ENCODE measurements at places on chromosomes 2 and 18. TPM values are rescaled to one million over a fixed set of nuclear protein-coding genes. Genes with fewer than 3 reads are reported as not detected.

DNA sequence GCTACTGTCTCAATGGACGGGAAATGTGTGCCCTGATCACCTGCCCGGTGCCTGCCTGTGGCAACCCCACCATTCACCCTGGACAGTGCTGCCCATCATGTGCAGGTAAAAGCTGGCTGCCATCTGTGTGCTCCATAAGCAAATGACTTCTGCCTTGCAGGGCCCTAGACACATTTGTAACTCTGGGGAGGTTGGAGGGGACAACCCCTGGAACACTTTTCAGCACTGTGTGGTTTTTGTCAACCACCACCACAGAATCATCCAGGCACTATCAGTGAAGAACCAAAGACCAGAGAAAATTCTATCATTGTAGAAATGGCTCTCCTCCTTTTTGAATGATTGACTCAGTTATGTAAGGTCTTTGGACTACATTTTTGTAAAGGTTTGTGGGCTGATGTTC, 84.3 kb downstream of the FEZ2 start:
- H3K27ac ChIP-seq: no peak overlapping the region
- no peaks in the 10 kb centered on the region for H3K27me3 ChIP-seq
- H3K4me3 ChIP-seq: no peak overlapping the region
- DNase-seq: no peak
- peaks cover 20% of the 10 kb centered on the region for H3K36me3 ChIP-seq

DNA sequence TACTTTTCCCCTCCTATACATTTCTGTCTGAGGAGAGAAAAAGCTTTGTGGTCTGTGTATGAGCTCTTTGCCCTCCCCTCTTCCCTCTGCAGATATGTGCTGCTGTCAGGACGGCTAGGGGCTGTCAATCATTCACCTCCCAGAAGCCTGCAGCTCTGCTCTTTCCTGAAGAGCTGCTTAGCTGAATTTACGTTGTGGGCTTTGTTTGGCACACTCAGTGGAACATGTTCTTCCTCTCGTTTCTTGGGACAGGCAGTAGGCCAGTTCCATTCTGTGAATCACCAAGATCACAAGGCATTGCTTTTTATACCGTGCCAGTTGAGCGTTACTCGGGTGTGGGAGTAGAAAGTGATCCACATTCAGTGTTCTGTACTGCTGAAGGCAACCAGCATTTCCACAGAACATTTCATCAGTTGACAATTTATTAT, 136.7 kb downstream of the LAMA3 start:
- no peaks in the 10 kb centered on the region for H3K27me3 ChIP-seq
- H3K4me3 ChIP-seq: no peak overlapping the region
- H3K27ac ChIP-seq: peak overlapping the region; percentile 75
- no peaks in the 10 kb centered on the region for H3K36me3 ChIP-seq

DNA sequence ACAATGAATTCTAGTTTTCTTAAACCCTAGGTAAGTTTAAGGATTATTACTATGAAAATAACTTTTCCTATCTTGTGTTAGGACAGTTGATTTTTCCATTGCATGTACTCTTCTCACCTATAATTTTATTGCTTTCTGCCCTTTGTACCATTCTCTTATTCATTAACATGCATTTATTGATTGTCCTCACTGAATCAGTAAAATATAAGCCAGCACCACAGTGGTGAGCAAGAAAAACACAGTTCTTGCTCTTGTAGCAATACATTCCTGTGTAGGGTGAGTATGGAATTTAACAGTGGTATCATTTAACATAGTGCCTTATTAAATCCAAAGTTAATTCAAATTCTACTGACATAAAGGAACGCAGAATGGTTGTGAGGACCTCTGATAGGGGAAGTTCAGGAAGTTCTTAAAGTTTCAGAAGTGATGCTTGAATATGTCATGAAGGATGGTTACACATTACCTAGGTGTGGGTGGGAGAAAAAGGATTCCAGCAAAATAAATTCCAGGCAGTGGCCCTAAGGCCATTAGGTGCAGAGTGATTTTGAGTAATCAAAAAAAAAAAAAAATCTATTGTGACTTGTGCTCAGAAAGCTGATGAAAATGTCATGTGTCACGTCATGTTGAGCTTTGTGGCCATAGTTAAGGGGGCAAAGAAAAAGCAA, 104.7 kb upstream of the DSEL start:
- no peaks in the 10 kb centered on the region for H3K36me3 ChIP-seq
- DNase-seq: no peak

DNA sequence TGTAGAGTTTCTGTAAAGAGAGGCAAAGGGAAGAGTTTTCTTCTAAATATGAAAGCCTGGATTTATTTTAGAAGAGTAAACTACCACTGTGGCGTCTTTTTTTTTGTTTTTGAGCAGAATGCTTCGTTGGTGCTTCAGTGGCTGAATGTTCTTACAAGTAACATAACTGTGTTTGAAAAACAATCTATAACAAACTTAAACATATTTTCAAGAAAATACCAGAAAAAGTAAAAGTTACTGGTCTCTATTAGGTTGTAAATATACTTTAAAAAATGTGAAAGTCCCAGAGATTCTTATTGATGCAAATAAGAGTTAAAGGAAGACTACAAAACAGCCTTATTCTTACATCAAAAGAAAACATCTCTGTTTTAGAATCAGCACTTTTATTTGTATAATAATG, 76.2 kb downstream of the NEB start:
- H3K4me3 ChIP-seq: no peak overlapping the region
- no peaks in the 10 kb centered on the region for H3K27me3 ChIP-seq
- DNase-seq: no peak
- no peaks in the 10 kb centered on the region for H3K4me1 ChIP-seq
- no peaks in the 10 kb centered on the region for H3K36me3 ChIP-seq
- H3K27ac ChIP-seq: no peak overlapping the region

CTAGE1 gene
- not detected for polyA plus RNA-seq

DNA sequence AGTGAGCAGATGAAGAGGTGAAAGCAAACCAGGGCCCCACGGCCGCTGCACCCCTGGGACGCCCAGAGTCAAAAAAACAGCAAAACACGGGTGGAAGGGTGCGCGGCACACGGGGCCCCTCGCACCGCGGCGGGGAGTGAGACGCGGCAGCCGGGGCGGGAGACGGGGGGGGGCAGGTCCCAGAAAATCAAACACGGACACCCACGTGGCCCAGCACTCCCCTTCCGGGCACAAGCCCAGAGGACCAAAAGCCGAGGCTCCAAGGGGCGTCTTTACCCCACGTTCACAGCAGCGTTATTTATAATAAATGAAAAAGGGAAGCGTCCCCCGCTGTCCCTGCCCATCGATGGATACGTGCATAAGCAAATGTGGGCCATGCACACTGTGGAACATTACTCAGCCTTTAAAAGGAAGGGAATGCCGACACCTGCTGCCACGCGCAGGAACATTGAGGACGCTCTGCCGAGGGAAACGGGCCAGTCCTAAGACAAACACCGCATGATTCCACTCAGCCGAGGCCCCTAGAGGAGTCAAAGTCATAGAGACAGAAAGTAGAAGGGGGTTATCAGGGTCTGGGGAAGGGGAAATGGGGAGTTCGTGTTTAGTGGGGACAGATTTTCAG, 677 bp upstream of the COPS9 start:
- no peak for DNase-seq
- H3K36me3 ChIP-seq: peaks cover 11% of the 10 kb centered on the region
- H3K27me3 ChIP-seq: no peaks in the 10 kb centered on the region
- H3K27ac ChIP-seq: peak overlapping the region; percentile 78
- H3K4me1 ChIP-seq: no peaks in the 10 kb centered on the region

- H3K27ac ChIP-seq: no peak overlapping the region
- no peak for DNase-seq
- no peaks in the 10 kb centered on the region for H3K4me1 ChIP-seq
- no peaks in the 10 kb centered on the region for H3K27me3 ChIP-seq
- no peaks in the 10 kb centered on the region for H3K36me3 ChIP-seq
- H3K4me3 ChIP-seq: no peak overlapping the region
These were observed 76.5 kb upstream of the HAAO start for GRCh38 chr2:42868874-42869273.

IL1F10 gene
- polyA plus RNA-seq: not detected

CABYR gene
- polyA plus RNA-seq: not detected

BCS1L gene
- polyA plus RNA-seq: 20.4 TPM

DNA sequence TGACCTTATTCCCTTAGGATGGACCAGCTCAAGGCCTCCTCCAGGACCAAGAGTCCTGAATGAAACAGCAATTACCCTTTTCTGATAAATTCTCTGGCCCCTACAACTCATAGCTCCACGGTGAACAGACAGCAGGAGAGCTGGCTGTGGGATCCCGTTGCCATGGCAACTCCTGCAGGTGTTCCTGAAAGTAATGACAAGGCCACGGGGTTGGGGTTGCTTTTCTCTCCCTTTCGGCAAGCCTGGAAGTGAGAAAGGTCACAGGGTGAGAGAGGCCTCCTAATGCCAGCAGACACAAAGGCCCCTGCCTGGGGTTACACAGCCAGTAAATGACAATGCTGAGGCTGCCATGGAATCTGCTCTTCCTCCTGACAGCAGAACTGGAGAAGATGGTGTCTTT, 403.0 kb downstream of the NBAS start:
- H3K4me3 ChIP-seq: no peak overlapping the region
- H3K27me3 ChIP-seq: no peaks in the 10 kb centered on the region
- H3K4me1 ChIP-seq: no peaks in the 10 kb centered on the region
- no peaks in the 10 kb centered on the region for H3K36me3 ChIP-seq
- H3K27ac ChIP-seq: no peak overlapping the region

DNA sequence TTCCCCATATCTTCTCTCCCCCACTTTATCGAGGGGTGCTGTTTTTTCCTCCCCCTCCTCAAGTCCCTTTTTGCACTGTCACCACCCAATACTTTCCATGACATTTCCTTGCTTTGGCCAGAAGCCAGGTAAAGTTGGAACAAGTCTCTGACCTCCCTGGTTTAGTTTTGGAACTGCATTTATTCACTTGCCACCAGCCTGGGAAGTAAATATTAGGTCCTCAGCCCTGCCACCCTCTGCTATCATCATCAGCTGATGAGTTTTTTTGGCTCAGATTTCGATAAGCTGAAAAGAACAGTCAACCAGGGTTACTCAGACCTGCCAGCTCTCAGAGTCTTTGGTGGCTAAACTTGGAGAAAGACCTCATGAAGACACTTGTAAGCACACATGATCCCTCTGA, 47.0 kb downstream of the DHRS9 start:
- no peak overlapping the region for H3K27ac ChIP-seq
- H3K36me3 ChIP-seq: no peaks in the 10 kb centered on the region
- H3K4me1 ChIP-seq: no peaks in the 10 kb centered on the region
- no peak for DNase-seq

NHEJ1 gene
- polyA plus RNA-seq: 50.2 TPM

ANO7 gene
- polyA plus RNA-seq: 7.8 TPM

MAPRE3 gene
- polyA plus RNA-seq: 32.1 TPM

GRCh38 chr2:37552339-37552738, 119.1 kb downstream of the CDC42EP3 start:
- no peaks in the 10 kb centered on the region for H3K36me3 ChIP-seq
- H3K27ac ChIP-seq: no peak overlapping the region
- no peak for DNase-seq
- no peaks in the 10 kb centered on the region for H3K4me1 ChIP-seq

- H3K36me3 ChIP-seq: no peaks in the 10 kb centered on the region
- no peak overlapping the region for H3K4me3 ChIP-seq
- H3K27me3 ChIP-seq: peaks cover 10% of the 10 kb centered on the region
- H3K4me1 ChIP-seq: no peaks in the 10 kb centered on the region
- no peak overlapping the region for H3K27ac ChIP-seq
These were observed 7.7 kb upstream of the ARHGEF4 start for GRCh38 chr2:130829015-130829414.

All from sigmoid colon (tissue), 7 donors.